ENCODE measurements at places on chromosomes 1 and 21.

DNA sequence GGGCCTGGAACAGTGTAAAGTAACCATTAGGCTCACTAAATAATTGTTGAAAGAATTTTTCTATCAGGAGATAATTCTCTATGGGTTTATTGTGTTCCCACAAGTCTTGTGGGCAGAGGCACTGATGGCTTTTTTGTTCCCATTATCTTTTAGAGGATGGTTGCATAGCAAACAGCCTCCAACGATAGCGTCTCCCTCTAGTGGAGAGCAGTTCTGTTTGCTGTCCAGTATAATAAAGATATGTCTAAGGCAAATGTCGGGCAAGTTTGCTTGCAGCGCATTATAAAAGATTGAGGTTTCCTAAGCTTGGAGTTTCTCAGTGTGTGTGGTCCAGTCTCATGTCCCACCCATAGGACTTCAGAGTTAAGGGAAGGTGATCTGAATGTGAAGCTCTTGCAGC, 1.3 kb upstream of the SLC6A17 start:
- DNase-seq: no peak

GRCh38 chr1:173554089-173554488, 48.8 kb downstream of the SLC9C2 start:
- no peak for DNase-seq

DNA sequence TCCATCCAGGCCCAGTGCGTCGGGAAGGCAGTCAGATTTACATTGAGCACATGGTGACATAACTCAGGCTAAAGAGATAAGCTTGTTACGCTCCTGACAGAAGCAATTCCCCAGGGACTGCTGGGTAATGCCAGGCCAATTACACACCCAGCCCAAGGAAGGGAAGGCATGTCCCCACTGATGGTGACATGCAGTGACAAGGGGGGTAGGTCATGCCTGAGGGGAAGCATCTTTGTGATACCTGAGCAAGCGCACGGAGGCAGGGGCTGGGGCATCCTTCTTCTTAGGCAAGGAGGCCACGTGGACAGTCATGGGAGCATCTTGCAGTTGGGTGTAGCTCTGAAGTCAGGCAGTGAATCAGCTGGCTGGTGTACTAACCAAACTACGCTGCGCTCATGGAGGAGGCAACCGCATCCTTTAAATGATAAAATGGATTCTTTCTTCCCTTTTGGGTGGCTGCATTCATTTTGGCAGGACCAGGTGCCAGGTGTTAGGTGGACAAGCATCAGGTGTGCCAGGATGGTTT, 39.6 kb upstream of the GRIK3 start:
- no peak for DNase-seq

- DNase-seq: no peak
These were observed 14.9 kb upstream of the APP start for GRCh38 chr21:26185446-26185845.

GRCh38 chr1:53062708-53063591, 937 bp downstream of the PODN start:
- no peak for DNase-seq

- DNase-seq: no peak
These were observed 241.8 kb upstream of the POGK start for GRCh38 chr1:166597516-166597915.

DNA sequence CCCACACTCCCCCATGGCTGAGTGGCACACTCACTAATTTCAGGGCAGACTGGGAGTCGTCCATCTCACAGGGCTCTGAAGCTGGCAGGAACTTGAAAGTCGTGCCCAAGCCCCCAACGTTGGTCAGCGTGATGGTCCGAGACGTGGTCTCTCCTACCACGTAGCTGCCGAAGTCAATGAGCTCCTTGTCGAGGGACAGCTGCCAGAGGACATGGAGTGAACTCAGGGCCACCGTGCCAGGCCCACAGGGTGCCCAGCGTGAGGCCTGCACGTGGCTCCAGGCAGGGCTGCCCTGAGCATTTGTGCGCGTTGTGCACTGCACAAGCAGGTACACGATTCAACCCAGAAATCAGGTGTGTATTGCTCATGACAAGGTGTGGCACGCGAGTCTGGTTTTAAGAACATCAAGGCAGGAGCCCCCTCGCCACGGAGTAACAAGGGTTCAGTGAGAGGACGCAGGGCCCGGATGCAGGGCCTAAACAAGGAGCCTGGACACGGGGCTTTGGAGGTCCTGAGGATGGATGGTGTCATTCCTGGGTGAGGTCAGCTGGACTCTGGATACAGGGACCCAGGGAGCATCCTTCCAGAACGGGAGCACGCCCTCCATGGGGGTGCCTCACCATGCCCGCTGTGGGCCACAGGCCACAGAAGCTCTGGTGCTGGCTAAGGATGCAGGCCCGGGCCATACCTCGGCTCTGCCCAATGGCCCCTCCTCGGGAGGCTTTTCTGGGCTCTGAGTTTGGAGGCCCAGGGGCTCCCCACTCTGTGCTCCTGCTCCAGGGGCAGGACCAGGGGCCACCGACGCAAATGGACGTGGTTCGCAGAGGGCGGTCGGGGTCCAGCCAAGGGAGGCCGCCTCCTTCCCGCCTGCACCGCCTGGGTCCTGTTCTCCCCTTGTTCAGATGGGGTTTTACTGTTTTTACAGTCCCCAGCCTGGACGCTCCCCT, 37.8 kb upstream of the TMEM52 start:
- DNase-seq: no peak

- peak; percentile 78 for DNase-seq
These were observed 1.6 kb downstream of the MFAP2 start for GRCh38 chr1:16978567-16979474.

DNA sequence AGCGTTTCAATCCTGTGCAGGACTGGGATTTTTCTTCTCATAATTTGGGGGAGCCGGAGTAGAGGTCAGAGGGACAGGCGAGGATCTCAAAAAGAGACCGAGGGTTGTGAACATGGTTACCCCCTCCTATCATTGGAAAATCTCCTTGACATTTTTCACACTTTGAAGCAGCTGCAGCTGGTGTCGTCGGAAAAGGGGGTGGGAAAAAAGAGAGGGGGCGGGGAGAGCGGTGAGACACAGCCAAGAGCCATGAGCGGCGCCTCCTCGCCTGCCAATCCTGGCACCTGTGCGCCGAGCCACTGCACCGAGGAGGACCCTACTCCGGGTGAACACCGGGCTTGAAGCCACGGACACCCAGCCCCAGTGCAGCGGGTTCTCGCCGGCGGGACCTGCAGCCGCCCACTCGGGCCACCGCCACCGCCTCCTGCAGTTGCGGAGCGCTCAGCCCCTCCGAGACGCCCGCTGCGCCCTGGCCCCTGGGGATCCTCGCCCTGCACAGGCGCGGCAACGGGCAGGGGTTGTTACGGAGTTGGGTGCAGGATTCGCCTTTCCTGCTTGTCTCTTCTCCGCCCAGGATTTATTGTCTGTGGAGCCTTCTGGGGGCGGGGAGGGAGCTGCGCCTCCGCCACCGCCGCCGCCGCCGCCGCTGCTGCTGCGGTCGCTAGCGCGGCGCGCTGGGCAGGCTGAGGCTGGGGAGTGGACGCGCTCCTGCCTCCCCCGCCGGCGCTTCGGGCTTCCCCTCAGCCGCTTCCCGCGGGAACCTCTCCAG, at the start of gene LRRC7:
TSS of gene LRRC7 (plus strand) at position 271 of the 769 bp plus-strand sequence. CDS start 718 bp downstream, outside the sequence.
- DNase-seq: peak; percentile 83

DNA sequence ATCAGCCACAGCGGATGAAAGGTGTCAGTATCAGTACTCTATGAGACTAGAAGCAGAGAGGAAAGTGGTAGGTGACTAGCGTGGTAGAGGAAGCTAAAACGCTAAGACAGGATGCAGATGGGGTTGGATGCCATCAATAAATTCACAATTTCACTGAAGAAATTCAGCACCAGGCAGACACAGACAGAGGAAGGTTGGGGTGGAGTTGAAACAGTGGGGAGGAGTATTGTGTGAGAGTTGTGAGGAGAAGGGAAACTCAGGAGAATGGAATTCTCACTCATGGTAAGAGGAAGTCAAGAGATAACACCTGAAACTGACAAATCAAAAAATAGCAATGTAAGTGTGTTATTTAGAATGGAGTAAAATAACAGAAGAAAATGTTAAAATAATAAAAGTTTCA, 208.5 kb upstream of the DAB1 start:
- DNase-seq: no peak

DNA sequence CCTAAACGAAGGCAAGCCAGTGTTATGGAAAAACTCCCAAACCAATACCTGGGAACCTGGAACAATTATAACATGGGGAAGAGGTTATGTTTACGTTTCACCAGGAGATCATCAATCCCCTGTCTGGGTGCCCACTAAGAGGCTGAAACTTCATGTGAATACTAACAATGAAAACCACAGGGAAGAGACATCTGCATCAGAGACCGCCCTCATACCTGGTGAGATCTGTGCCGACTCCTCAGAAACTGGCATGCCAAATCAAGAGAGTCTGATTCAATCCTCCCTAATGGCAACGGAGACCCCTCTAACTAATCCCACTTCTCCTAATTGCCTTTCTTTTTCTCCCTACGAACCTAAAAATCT, 163.2 kb downstream of the IER5 start:
- no peak for DNase-seq

DNA sequence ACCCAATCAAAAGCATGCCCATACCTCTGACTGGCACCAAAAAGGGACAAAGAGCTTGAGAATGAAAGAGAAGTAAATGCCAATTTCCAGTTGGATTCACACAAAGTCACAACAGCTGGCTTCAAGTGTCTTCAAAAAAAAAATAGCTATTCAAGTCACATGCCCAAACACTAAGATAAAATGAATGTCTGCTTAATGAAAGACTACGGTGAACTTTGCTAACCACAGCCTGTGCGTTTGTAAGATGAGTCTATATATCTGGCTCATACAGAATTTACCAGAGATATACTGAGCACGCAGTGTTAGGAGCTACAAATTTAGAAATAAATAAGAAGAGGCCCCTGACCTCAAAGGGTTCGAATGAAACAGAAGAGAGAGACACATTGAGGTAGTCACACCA, 73.2 kb downstream of the DAB1 start:
- DNase-seq: no peak

GRCh38 chr1:171427852-171428471, 57.4 kb upstream of the PRRC2C start:
- no peak for DNase-seq

DNA sequence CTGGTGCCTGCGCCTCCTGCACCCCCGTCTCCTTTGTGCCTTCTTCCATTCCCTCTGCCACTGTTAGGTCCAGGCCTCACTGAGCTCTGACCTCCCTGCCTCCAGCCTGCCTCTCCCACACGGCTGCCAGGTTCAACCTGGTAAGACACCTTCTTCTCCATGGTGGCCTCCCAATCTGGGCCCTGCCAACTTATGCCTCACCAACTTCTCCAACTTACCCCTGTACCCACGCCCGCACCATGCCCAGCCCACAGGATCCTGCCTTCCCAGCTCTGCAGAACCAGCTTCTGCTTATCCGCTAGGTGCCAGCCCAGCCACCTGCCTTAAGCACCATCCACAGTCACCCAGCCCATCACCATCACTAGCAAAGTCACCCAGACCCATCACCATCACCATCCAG, 37.2 kb downstream of the PDE9A start:
- no peak for DNase-seq

- no peak for DNase-seq
These were observed 767.7 kb upstream of the ADGRL2 start for GRCh38 chr1:81032973-81033425.

- DNase-seq: no peak
These were observed 5.5 kb upstream of the PRKCZ start for GRCh38 chr1:2044510-2045319.

GRCh38 chr21:38922474-38923235, 116.9 kb downstream of the ETS2 start:
- DNase-seq: no peak

GRCh38 chr1:204127597-204128242, 24.1 kb downstream of the ETNK2 start:
- peak; percentile 88 for DNase-seq

DNA sequence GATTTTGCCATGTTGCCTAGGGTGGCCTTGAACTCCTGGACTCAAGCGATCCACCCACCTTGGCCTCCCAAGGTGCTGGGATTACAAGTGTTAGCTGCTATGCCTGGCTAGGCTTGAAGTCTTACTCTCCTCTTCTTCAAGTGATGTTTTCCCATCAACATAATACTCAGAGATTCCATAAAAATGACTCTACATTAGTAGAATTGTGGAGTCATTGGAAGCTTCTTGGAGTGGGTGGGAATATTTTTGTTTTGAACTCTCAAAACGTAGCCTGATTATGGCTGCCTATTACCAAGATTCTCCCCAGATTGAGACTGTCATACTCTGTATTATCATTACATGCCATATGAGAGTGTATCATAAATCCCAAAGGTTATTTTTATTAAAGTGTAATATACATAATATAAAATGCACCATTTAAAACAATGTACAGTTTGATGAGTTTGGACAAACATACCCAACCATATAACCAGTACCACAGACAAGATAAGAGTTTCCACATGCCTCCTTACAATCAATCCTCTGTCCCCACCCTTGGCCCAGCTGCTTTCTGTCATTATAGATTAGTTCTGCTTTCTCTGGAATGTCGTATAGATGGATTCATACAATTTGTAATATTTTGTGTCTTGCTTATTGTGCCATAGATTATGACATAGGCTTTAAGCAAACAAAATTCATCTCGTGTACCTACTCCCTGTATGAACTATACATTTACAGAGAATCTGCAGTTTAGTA, 8.0 kb upstream of the DNM3 start:
- DNase-seq: no peak

DNA sequence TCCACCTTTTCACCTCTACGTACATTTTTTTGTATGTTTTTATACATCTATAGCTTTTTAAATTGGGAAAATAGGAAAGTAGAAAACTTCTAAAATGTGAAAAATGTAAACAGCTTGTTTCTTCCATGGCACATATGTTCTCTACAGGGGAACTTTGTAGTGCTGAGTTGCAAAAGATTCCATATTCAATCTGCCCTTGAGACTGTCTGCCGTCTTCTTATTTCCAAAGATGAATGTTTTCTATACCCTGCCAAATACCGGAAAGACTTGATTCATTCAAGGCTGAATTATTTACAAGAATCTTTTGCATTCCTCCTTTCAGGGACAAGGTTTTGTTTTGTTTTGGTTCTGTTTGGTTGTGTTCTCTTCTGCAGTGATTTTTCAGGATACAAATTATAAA, 1334.5 kb upstream of the ADGRL4 start:
- DNase-seq: no peak

GRCh38 chr1:226308166-226308722, 720 bp downstream of the LIN9 start:
- DNase-seq: no peak

DNA sequence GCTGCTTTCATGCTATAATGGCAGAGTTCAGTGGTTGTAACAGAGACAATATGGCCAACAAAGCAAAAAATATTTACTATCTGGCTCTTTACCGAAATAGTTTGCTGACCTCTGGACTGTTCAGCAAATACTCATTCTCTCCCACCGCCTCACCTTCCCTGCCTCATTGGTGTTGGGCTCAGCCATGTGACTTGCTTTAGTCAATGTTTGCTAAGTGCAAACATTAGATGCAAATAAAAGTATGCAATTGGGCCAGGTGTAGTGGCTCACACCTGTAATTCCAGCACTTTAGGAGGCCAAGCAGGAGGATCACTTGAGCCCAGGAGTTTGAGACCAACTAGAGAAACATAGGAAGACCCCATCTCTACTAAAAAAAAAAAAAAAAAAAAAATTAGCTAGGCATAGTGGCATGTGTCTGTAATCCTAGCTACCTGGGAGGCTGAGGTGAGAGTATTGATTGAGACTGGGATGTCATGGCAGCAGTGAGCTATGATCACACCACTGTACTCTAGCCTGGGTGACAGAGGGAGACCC, 55.1 kb downstream of the RPL5 start:
- no peak for DNase-seq

Data from NCI-H446 (cell line).